ENCODE measurements at places on chromosomes 13 and 19.

GRCh38 chr19:5205937-5206750 lies 134.5 kb downstream of the PTPRS start:
- DNase-seq: no peak

- DNase-seq: no peak
Observed at GRCh38 chr13:110183910-110184309, 123.0 kb downstream of the COL4A1 start.

DNA sequence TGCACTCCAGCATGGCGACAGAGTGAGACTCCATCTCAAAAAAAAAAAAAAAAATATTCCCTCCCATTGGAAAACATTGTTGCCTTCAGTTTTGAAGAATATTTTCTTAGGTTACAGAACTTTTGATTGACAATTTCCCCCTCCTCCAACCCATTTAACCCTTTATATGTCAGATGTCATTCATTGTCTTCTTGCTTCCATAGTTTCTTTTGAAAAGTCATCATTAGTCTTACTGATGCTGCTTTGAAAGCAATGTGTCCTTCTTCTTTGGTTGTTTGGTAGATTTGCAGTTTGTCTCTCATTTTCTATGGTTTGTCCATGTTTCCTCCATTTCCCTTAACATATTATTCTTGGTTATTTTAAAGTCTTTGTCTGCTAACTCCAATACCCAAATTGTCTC lies 25.4 kb downstream of the ZNF558 start:
- DNase-seq: no peak

DNA sequence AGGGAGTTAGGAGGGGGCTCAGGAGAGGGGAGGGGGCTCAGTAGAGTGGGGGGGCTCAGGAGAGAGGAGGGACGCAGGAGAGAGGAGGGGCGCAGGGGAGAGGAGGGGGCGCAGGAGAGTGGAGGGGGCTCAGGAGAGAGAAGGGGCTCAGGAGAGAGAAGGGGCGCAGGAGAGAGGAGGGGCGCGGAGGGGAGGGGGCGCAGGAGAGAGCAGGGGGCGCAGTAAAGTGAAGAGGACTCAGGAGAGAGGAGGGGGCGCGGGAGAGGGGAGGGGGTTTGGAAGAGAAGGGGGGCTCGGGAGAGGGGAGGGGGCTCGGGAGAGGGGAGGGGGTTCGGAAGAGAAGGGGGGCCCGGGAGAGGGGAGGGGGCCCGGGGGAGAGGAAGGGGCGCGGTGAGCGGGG lies 700 bp downstream of the MADCAM1 start:
- DNase-seq: no peak

DNA sequence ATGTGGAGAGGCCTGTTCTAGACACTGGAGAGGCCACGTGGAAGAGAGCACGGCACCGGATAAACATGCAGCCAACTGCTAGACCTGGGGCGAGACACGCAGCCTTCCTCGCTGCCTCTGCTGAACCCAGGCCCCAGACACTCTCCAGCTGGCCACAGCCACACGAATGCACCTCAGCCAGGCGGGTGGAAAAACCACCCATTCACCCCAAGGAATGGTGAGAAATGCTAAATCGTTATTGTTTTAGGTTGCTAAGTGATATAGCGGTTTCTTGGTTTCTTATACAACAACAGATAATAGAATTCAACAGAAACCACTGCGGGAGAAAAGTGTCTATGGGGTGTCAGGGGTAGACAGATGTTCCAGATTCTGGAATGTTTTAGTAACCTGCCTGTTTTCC lies 52.5 kb downstream of the STK24 start:
- no peak for DNase-seq

DNA sequence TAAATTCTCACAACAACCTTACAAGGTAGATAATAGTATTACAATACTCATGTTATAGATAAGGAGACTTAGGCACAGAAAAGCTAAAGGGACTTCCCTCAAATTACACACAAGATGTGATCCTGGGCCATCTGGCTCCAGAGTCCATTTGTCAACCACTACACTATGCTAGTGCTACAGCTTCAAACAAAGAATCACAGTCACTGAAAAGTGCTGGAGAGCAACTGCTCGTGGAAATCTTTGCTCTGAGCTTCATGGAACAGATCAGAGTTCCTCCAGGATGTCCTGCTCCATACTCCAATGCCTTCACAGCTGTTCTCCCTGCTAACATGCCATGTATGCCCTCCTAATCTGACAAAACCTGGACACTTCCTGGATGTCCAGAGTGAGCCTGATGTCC lies 271.2 kb downstream of the ENOX1 start:
- DNase-seq: no peak

Measured in mesothelial cell of epicardium (in vitro differentiated cells).